ENCODE measurements at places on chromosomes 1 and 21.

DNA sequence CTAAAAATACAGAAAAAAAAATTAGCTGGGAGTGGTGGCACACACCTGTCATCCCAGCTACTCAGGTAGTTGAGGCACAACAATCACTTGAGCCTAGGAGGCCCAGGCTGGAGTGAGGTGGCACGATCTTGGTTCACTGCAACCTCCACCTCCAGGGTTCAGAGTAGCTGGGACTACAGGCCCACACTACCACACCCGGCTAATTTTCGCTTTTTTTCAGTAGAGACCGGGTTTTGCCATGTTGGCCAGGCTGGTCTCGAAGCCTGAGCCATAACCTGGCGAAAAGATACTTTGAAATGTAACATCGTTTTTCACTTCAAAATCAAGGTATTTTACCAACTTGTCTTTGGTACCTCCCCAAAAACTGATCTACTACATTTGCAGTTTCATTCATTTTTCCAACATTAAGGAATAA, 6.1 kb downstream of the GAS5 start:
- DNase-seq = peak; percentile 66

- no peak for DNase-seq
Observed at GRCh38 chr1:154578058-154578418, 10.5 kb downstream of the CHRNB2 start.

DNA sequence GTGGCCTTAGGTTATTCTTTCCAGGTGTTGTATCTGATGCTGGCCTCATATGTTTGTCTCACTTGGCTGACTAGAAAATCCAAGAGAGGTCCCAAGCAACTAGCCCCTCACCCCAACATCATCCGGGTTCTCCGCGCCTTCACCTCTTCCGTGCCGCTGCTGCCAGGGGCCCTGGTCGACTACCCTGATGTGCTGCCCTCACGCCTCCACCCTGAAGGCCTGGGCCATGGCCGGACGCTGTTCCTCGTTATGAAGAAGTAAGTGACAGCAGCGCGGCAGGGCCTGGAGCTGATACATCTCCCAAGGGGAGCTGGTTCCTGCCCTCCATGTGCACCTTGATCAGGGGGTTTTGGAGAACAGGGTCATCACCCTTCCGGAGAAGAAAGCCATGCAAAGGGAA, 11.2 kb downstream of the PINK1 start:
- DNase-seq = no peak

DNA sequence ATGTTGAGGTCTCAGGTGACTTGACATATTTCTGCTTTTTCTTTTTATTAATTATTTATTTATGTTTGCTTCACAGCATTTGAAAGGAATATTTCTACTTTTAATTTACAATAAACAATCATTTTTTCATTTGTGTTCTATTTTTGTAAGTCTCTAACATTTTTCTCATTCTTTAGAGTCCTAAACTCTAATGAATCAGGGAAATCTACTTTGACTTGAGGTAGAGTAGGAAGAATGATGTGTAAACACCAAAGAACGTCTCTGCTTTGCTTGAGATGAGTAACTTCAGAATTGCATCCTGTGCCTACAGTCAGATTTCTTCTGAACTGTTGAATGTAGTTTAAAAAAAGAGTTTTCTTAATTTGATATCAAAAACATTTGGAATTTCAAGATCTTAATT, 65.2 kb downstream of the CNST start:
- no peak for DNase-seq

DNA sequence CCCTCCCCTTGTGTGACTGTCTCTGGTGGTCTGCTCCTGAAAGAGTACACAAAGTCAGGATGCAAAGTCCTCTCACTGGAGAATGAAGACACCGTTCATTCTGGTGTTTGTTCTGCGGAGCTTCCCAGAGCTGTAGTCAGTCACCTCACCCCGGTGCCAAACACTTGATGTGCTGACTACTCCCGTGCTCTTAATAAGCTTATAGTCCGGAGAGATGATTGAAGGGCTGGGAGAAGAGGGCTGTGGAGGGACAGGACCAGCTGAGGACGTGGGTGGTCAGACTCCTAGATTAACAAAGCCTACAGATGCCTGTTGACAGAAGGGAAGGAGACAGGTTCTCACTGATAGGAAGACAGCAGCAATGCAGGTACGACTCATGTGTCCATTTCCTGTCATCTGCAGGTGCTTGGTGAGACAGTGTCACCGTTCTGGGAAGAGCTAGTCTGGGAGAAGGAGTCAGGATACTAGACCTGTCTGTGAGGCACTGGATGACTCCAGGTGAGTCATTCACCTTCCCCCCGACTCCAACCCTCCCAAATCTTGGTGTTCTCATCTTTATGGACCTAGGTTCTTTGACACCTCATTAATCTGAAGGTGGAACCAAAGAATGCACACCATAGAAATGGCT, 40.4 kb upstream of the LRRN2 start:
- no peak for DNase-seq

DNA sequence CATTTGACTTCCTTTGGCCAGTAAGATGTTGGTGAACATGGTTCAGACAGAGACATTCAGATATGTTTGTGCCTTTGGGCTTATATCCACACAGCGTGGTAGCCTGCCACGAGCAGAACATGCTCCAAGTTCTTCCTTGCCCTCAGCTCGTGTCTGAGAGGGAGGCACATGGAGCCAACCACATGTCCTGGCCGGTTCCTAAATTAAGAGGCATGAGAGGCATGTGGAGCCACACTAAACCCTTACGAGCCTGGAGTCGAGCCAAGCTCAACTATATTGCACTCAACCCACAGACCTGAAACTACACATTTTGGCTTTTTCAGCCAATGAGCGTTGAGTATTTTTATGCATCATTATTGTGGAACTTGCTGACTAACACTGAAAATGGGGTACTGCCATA, 133.7 kb upstream of the KCNK1 start:
- DNase-seq = peak; percentile 5

- DNase-seq = peak; percentile 71
Observed at GRCh38 chr1:31155216-31155806, 84.4 kb downstream of the NKAIN1 start.

- peak; percentile 25 for DNase-seq
Observed at GRCh38 chr1:13517193-13517812, 3.5 kb upstream of the LRRC38 start.

GRCh38 chr1:23908453-23909341, 4.5 kb downstream of the CNR2 start:
- DNase-seq = peak; percentile 28

DNA sequence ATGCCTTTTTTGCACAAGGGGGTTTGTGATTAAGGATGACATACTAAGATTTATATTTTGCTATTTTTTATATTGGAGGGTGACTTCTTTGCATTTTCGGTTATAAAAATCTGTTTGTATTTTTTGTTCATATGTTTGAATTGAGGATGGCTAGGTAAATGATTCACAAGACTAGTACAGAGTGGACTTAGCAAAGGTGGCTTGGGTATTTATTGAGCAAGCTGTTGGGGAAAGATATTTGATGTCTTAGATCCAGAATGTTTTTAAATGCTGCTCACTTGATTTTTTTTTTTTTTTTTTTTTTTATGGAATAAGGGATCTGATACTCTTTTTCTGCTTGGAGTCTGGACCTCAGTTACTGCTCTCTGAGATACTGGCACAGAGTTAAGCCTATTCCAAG, 100.6 kb downstream of the DNM3 start:
- DNase-seq = no peak

DNA sequence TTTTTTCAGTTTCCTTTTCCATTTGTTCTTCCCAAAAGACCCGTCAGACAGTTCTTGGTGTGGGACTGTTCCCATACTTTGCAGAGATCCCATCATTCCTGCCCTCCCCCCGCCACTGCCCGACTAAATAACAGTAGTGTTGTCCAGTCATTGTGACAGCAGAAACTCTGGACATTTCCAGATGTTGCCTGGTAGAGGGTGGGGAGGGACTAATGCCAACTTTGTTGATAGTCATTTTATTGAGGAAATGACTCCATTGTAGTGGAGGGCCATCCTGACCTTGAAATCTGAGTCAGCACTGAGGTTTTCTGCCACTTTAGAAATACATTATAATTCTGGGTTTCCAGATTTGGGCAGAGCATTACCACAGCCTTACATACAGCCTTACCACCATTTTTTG, 85.4 kb downstream of the CEP350 start:
- DNase-seq = no peak

- no peak for DNase-seq
Observed at GRCh38 chr1:164780863-164781262, 221.9 kb downstream of the PBX1 start.

DNA sequence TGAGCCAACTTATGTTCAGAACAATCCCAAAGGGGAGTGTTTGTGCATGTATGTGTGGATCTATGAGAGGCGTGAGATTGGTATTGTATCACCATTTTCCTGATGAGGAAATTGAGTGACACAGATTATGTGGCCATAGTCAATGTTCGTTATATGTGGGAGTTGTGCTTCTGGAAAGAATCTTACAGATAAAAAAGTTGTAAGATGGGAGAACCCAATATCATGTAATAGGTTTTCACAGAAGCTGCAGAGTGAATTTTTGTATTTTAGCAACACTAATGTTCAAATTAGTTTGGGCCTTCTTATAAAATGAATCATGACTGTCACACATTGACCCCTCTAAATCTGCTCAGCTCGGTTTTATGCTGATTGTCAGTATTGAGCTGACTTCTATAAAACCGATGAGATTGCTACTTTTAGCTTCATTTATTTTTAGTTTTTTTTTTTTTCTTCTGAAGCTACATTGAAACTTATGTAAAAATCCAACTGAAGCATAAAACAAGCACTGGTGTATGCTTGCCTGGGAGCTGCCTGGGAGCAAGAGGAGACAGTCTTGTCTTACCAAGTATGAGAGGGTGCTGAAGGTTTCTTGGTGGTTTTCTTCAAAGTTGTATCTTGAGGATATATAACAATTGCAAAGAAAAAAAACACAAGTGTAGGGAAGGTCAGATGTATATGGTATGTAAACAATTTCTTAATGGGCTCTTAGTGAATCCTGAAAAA, 4.1 kb downstream of the RWDD3 start:
- no peak for DNase-seq

- no peak for DNase-seq
Observed at GRCh38 chr1:220385158-220385557, 112.9 kb upstream of the RAB3GAP2 start.

DNA sequence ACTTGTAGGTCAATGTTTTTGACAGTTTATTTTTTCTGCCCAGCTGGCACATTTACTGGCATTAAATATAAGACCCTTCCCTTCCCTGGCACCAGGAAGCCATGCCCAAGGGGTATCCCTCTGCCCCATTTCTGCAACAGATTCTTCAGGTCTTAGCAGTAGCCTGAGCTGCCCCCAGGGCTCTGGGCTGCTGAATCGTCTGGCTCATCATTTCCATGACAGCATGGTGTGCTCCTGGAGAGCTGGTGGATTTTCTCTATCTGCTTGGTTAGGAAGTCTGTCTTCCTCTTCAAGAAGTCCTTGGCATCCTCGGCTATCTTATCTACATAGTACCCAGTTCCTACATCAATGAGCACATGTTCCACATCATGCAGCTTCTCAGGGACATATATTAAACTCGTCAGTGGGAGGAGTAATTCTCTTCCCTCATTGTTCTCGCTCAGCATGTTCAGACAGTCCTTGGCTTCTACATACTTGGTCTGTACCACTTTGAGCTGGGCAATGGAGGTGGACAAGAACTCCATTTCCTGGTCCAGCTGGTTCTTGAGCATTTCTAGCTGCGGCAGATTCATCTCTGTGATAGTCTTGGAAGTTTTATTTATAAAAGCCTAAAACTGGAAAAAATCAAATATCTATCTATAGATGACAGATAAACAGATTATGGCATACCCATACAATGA, 23.5 kb downstream of the MIA3 start:
- no peak for DNase-seq

DNA sequence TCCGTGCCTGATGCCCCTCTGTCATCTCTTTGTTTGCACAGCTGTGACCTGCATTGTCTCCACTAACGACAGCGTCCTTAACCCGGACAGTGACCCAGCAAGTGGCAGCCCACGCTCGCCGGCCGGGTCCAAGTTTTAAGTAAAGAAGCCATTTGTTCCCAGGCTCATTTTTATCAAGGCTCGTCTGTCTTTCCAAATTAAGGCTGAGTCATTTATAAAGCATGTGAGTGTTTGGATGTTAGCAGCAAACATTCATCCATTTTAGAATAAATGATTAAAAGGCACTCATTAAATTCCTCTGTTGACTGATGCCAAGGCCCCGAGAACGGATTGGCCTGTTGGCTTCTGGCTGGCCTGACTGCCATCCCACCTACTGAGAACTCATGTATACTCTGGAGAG, 514.5 kb downstream of the NPHP4 start:
- no peak for DNase-seq

GRCh38 chr1:66764994-66765578, 12.8 kb downstream of the DYNLT5 start:
- DNase-seq = peak; percentile 70

- no peak for DNase-seq
Observed at GRCh38 chr1:194103516-194104246, 917.3 kb upstream of the B3GALT2 start.

- no peak for DNase-seq
Observed at GRCh38 chr1:190001187-190001586, 476.5 kb downstream of the BRINP3 start.

GRCh38 chr1:111719135-111719534, 20.1 kb downstream of the INKA2 start:
- DNase-seq = no peak

- no peak for DNase-seq
Observed at GRCh38 chr1:95308276-95309030, 74.4 kb downstream of the RWDD3 start.

- no peak for DNase-seq
Observed at GRCh38 chr1:207034208-207034607, 1.7 kb upstream of the C1orf116 start.

GRCh38 chr1:196324345-196324744, 283.9 kb downstream of the KCNT2 start:
- no peak for DNase-seq

DNA sequence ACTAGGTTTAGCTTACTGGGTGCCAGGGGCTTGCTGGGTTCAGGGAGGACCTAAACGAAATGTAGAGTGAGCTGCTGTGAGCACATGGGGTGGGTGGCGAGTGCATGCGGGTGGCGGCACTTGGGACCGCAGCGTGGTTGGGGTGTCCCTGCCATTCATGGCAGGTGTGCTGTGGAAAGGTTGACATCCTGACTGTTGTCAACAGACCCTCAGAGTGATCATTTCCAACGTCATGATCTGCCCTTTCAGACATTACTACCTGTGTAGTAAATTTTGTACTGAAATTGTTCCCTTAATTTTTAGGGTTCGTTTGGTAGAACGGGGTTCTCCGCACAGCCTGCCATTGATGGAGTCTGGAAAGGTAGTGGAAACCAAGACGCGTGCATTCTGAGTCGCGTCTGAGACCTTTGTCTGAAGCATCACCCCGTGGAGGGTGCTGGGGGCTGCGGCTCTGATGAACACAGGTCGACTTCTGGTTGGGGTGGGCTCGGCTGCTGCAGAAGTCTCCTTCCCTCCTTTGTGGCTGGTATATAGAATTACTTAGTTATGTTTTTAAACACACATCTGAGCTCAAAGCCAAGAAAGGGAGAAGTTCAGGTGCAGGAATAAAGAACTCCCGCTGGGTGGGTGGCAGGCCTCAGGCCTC, 43.3 kb downstream of the S100B start:
- no peak for DNase-seq

- DNase-seq = no peak
Observed at GRCh38 chr21:42587036-42587435, 66.4 kb upstream of the PDE9A start.
